Neural progenitor cell (in vitro differentiated cells): ENCODE measurements at places on chromosomes 16 and 17.

GRCh38 chr16:48471435-48471834 is 86.2 kb upstream of the SIAH1 start:
- DNase-seq = no peak

GRCh38 chr17:39235555-39236449 is 10.1 kb upstream of the STAC2 start:
- peak; percentile 87 for DNase-seq

GRCh38 chr17:57407287-57408070 is 151.2 kb downstream of the MSI2 start:
- DNase-seq = peak; percentile 47

DNA sequence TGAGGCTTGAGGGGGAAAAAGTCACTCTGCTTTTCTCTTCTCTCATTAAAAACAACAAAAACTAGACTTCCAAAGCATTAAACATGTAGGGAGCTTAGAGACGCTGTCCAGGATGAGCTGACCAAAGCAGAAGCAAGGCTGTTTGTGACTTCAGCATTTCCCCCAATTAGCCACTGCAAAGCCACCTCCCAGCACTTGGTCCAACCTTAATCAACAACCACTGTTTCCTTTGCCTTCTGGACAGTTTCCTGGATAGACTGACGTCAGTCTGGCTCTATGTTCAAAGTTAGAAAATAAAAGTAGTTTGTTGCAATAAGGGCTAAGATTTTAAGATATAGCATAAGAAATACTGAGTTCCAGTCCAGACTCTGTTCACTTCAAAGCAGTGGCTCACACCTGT is 3.1 kb downstream of the TMEM231 start:
- no peak for DNase-seq

- DNase-seq = peak; percentile 80
Observed at GRCh38 chr17:75238684-75239191, 22.7 kb downstream of the GGA3 start.

GRCh38 chr17:37187262-37187661 is 188.5 kb upstream of the C17orf78 start:
- no peak for DNase-seq

DNA sequence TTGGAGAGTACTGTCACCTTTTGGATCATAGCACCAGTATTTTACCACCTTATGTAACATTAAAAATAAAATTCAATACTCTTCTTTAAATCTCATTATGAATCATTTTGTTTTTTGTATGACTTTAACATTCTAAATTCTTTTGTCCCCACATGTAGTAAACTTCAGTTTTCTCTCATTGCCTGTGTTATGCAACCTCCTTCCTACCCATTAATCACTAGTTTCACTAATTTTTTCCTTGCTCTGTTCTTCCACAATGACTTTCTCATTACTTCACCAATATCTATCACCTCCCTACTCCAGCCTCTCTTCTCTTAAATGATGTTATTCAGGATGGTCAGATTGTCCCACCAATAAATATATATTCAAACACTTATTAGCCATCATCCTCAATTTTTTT is 68.7 kb downstream of the TTC19 start:
- no peak for DNase-seq

- DNase-seq = no peak
Observed at GRCh38 chr16:85940214-85940613, 41.3 kb downstream of the IRF8 start.

- no peak for DNase-seq
Observed at GRCh38 chr16:11621539-11621919, 34.8 kb upstream of the LITAF start.

DNA sequence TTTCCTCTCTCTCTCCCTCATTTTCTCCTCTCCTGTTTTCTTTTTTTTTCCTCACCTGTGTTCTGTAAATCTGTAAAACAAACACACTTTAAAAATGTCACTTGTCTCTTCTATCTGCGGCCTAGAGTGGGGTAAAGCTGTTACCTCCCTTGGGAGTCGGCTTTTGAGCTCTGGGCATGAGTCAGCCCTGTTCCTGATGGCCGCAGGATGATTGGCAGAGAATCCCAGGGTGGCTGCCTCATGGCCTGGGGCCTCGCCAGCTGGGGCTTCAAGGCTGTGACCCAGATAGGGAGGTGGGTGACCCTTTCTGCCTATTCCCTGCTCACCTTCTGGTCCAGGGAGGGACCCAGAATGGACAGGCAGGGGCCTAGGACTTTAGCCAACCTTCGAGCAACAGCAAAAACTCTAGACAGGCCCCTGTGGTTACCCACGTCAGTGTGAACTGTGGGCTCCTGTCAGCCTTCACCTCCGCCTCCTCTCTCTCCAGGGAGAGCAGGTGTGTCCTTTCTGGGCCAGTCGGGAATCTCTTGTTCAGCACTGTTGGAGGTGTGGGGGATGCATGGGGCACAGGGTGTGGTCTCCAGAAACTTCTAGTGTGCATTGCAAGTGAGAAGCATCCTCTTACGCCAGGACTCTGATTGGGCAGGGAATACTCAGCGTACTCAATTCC is 87.4 kb downstream of the RAP1GAP2 start:
- no peak for DNase-seq

DNA sequence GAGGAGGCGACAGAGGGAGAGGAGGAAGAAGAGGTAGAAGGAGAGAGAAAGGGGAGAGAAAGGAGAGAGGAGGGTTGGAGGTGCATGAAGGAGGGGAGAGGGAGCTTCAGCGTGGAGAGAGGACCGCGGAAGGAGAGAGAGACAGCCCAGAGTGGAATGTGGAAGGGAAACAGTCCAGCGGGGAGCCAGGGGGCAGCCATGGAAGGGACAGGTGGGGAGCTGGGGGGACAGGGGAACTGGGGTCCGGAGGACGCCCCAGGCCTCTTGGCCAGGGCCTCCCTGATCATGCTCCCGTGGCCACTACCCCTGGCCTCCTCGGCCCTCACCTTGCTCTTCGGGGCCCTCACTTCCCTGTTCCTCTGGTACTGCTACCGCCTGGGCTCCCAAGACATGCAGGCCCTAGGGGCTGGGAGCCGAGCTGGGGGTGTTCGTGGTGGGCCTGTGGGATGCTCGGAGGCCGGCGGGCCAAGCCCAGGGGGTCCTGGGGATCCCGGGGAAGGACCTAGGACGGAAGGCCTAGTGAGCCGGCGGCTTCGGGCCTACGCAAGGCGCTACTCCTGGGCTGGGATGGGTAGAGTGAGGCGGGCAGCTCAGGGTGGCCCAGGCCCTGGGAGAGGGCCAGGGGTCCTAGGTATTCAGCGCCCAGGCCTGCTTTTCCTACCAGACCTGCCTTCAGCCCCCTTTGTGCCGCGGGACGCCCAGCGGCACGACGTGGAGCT is 759 bp downstream of the ASPHD1 start:
- peak; percentile 31 for DNase-seq

DNA sequence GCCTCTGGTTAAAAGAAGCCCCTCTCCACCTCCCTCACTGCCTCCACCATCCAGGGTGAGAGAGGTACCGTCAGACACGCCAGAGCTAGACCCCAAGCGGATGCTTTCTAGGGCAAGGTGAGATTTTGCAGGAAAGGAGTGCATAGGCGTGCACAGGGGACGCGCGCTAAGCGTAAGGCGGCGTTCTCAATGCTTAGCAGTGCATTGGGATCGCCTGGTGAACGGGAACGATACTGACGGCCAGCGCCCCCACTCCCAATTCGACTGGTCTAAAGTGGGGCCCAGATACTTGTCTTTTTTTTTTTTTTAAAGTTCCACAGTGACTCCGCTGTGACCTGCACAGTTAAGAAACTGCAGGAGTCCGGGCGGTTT is 57.9 kb upstream of the CREBBP start:
- DNase-seq = no peak

DNA sequence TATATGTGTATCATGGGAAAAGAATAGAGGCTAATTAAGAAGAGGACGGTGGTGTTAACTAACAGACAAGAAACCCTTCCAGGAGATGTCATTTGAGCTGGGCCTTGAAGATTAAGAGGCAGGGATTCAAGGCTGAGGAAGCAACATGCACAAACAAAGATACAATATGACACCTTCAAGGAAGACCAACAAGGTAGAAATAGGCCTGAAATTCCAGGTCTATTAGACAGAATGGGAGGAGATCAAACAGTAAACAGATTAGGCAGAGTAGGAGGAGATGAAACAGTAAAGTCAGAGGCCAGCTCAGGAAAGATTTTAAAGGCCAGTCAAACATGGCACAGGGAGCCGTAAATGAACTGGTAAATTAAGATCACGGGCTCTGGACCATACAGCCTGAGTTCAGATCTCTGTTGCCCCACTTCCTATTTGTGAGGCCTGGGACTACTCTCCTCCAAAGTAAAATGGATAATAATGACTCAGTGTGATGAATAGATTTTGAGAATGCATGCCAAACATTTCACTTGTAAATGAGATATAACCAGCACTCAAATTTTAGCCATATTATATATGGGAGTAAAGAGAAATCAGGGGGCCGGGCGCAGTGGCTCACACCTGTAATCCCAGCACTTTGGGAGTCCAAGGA is 38.9 kb downstream of the USP31 start:
- no peak for DNase-seq

GRCh38 chr17:17039911-17040310 is 2.3 kb upstream of the MPRIP start:
- no peak for DNase-seq

DNA sequence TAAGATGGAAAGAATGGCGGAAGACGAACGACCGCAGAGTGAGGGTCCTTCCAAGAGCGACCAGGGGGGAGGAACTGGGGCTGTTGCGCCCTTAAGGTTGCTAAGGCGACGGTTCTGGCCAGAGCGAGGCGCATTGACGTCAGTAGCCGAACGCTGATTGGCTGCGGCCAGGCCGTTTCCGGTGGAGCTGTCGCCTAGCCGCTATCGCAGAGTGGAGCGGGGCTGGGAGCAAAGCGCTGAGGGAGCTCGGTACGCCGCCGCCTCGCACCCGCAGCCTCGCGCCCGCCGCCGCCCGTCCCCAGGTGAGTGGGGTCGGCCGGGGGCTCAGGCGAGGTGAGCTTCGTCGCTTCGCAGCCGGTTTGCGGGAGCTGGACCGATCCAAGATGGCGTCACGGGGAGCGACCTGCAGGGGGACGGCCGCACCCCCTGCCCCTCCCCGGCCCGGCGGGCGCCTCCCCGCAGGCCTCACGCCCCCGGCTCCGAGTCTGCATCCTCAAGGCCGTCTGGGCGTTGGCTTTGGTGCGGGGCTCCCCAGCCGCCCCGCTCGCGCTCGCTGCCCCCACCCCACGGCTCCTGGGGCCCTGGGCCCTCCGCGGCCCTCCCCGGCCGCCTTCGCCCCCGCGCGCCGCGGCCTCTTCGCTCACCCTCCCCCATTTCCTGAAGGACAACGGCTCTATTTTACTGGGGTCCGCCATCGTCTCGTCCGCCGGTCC is at the start of gene PRKAR1A:
Gene PRKAR1A, plus strand, starts transcription at position 184 of the 713 bp plus-strand sequence. CDS start 2,970 bp downstream, outside the sequence.
- DNase-seq = peak; percentile 98

DNA sequence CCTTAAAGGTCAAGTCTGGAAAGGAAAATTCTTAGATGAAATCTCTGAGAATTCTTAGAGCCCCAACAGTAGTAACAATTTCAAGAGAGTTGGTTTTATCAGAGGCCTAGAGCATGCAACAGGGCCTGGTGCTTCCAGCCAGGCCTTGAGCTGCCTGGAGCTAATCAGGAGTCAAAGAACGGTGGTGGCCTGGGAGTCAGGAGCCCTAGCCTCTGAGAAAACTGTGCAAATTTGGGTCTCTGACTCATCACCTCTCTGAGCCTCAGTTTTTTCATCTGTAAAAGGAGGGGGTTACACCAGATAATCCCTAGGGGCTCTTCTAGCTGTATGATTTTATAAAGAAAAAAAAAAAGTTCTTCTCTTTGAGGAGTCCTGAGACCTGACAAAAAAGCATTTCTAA is 227.3 kb upstream of the RPL38 start:
- no peak for DNase-seq

DNA sequence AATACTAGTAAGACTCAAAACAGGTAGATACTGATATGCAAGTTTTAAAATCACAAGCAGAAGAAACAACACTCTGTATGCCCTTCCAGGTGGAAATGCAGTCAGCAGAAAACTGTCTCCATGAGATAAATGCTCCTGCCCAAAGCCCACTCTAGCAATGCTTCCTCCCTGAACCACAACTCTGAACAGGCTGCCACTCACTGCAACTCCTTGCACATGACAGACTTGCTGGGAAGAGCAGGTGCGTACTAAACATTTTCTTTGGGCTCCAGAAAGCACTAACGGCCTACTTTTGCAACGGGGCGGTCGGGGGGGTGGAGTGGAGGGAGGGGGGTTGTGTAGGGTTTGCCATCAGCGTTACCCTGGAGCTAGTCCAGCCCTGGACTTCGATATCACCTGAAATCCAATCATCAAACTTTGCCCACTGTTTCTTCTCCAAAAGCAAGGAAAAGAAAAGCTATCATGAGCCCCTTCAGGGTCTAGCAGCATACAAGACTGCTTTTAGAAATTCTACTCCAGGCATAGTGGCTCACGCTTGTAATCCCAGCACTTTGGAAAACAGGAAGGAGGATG is 46.1 kb downstream of the ANKRD11 start:
- DNase-seq = no peak
